ENCODE measurements at places on chromosomes 16 and 17.

DNA sequence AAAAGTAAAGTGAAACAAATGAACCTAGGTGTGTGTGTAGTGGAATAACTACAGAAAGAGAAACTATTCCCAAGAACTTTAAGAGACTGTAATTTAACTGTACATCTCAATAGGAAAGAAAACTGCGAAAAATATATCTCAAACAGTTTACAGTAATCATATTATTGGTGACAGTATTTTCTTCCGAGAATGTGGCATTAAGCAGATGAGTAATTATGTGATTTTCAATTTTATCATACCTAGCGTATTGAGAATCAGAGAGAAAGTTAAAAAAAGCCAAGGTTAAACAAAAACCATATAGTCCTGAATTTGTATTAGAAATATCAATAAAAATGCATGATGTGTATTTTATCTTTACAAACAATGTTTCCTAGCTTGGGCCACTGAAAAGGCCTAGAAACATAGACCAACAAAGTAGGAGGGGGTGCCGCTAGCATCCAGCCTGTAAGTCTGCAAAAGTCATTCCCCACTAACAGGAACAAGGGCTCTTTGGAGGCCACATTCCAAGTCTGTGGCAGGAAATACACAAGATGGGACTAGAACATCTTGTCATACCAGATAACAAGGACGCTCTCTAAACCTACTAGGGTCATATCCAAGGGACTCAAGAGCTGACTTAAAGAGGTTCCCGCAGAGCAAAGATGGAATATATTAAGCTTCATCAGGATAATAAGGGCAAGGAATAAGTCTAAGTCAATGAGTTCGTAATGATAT lies 20.5 kb downstream of the RNF157 start:
- no peak for DNase-seq

GRCh38 chr16:31127182-31127581 lies 8.3 kb downstream of the PRSS8 start:
- DNase-seq = no peak

DNA sequence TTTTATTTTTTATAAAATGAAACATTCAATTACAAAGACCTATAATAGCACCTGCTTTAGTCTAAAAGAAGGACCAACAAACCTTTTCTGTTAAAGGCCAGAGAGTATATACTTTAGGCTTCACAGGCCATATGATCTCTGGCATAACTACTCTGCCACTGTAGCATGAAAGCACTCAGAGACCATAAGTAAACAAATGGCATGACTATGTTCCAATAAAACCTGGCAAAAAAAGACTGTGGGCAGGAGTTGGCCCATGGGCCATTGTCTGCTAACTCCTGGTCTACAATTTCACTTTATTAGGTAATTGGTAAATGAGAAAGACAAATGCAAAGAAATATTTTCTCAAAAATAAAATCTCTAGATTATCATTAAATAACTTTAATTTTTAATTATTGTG lies 14.9 kb downstream of the CEP112 start:
- peak; percentile 90 for DNase-seq

GRCh38 chr17:11608396-11608795 lies 10.1 kb downstream of the DNAH9 start:
- DNase-seq = peak; percentile 36

GRCh38 chr17:65243838-65244625 lies 106.9 kb downstream of the RGS9 start:
- DNase-seq = peak; percentile 91

- no peak for DNase-seq
Observed at GRCh38 chr16:73418051-73418450, 370.1 kb upstream of the ZFHX3 start.

- DNase-seq = peak; percentile 34
Observed at GRCh38 chr17:76528156-76528527, 9.4 kb downstream of the CYGB start.

DNA sequence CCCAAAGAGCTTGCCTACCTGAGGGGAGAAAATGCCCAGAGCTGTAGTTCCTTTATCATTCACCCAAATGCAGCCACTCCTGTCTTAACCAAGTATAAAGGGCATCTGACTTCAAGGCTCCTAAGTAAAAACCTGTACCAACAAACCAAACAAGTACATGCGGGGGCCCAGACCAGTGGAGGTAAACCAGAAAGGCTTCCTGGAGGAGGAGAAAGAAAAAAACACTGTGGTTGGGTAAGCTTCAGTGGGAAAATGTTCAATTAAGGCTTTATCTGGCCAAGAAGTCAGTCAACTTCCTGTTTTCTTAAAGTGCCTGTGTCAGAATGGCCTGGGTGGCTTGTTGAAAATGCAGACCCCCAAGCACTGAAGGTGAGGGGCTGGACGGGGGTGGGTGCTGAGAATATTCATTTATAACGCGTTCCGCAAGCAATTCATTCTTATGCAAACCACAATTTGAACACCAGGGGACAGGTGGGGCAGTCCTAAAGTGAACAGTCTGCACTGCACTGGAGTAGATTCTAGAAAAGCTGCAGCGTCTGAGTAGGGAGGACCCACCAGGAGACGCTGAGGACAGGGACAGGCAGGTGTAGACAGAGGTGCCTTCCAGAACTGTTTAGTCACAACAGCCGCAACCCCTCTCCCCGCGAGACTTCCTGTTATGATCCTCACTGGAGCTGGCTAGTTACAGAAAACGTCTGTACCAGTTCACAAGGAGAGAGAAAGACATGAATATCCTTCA lies 467.1 kb downstream of the SOX9 start:
- peak; percentile 78 for DNase-seq

DNA sequence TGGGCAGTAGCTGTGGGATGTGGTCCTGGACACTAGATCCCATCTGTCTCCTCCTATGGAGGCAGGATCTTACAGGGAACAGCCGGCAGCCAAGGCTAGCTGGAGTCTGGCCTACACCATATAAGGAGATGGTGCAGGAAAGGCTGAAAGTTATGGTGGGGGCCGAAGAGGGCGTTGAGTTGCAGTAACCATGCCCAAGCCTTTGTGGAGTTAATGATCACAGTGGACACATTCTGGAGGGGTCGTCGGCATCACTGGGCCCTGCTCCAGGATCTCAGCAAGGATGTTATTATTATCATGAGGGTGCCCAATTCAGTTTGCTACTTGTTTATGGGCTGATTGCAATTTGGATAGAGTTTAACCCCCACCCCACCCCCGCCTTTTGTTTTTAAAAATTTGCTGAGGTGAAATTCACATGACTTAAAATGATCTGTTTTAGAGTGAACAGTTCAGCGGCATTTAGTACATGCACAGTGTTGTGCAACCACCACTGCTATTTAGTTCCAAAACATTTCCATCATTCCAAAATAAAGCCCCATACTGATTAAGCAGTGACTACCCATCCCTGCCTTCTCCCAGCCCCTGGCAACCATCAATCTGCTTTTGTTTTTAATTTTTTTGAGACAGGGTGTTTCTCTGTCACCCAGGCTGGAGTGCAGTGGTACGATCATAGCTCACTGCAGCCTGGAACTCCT lies 184.3 kb upstream of the CACNG3 start:
- DNase-seq = no peak

GRCh38 chr16:63323722-63324705 lies 1287.8 kb upstream of the CDH8 start:
- DNase-seq = no peak

GRCh38 chr16:534135-534534 lies 6.6 kb downstream of the CAPN15 start:
- DNase-seq = no peak

All from PC-3 (cell line).